Left ventricle myocardium inferior (tissue), 1 donor: ENCODE measurements at places on chromosomes 5 and 9. TPM values are rescaled to one million over a fixed set of nuclear protein-coding genes. Genes with fewer than 3 reads are reported as not detected.

DNA sequence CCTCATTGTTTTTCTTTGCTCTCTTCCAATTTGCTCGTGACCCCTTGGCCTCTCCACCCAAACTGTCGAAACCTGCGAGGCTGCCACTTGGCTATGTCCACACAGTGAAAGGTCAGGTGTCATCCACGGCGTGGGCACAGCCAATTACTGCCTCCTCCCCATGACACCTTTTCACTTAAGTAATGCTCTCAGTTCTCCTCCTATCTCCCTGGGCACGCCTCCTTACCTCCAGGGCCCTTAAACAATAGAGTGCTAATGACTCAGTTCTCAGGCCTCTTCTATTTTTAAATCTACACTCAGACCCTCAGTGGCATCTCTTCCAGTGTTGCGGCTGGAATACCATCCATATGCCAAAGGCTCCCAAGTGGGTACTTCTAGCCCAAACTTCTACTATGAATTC lies 256.8 kb downstream of the ROR2 start:
- no peak for DNase-seq

- peak; percentile 29 for DNase-seq
These were observed 170.5 kb downstream of the ARHGEF28 start for GRCh38 chr5:73796164-73797131.

- DNase-seq = peak; percentile 71
These were observed 626 bp upstream of the FST start for GRCh38 chr5:53479590-53480415.

DNA sequence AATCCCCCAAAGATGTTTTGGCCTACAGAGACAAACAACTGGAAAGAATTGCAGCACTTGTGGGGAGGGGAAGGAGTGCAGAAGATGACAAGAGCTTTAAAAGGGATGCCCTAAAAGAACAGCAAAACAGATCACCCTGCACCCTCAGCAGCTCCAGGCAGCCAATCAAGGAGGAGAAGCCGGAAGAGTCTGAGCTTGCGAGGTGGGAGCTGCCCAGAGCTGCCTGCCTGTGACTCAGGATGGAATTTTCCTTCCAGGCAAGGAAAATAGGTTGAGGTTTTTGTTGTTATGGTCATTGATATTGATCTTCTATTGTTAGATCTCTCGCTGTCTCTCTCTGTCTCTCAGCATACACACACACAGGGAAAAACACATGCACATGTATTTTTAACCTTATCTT lies 70.3 kb upstream of the MAP1B start:
- DNase-seq = no peak

- DNase-seq = no peak
These were observed 79.6 kb downstream of the C7 start for GRCh38 chr5:40988746-40989510.

- no peak for DNase-seq
These were observed 33.1 kb downstream of the RASA1 start for GRCh38 chr5:87300744-87301143.

DNA sequence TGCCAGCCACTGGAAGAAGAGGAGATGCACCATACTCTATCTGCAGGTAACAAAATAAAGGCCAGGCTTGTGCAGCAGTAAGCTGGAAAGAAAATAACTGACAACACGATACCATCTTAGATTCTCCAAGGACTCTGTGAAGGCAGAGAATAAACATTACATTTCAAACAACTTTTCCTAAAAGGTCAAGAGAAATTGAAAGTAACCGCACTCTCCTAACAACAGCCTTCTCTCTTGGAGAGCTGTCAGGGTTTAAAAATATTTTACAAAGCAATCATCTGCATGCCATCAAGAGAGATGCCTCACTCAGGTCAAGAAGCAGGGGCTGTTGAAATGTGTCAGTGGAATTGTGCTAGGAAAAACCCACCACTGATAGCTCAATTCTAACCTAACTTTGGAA lies 13.5 kb upstream of the TTLL11 start:
- DNase-seq = no peak

- peak; percentile 38 for DNase-seq
These were observed 156.0 kb downstream of the MACROH2A1 start for GRCh38 chr5:135242866-135243555.

DNA sequence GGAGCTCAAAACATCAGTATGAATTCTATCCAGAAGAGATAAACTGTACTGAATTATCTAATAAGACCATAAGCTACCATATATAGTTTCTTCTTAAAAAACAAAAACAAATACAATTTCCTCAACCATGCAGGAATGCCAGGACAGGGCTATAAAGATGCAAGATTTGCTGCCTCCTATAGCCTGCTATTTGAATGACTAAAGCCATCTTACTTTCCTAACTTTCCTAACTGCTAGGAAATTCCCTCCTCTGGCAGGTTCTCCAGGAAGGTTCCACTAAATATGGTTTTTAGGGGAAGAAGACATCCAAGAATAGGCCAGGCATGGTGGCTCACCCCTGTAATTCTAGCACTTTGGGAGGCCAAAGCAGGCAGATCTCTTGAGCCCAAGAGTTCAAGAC lies 15.1 kb downstream of the KIF27 start:
- DNase-seq = no peak

GRCh38 chr5:3899093-3899492 lies 303.5 kb downstream of the IRX1 start:
- DNase-seq = no peak

DNA sequence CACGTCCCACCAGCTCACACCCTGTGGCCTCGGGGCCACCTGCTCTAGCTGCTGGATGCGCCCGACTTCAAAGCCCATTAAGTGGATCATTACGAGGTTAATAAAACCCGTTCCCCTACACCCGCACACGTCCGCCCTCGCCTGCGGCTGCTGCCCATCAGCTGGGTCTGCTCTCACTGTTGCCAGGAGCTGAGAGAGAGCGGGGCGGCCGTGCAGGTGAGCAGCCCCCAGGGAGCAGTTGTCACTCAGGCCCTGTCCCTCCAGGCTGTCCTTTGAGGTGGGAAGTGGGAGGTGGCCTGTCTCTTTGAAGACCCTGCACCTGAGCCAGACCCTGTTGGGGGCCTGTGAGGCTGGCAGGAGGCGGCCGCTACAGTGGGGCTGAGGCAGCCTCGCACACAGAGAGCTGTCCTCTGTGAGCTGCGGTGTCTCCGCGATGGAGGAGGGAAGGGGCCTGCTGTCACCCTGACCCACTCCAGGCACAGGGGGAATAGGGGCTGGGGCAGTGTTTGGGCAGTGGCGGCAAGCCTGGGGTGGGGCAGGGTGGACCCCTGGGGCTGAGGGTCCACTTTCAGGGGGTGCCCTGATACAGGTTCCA lies 12.8 kb upstream of the UNC5A start:
- DNase-seq = no peak

GRCh38 chr5:60493372-60493771 lies 206.6 kb downstream of the DEPDC1B start:
- no peak for DNase-seq

DNA sequence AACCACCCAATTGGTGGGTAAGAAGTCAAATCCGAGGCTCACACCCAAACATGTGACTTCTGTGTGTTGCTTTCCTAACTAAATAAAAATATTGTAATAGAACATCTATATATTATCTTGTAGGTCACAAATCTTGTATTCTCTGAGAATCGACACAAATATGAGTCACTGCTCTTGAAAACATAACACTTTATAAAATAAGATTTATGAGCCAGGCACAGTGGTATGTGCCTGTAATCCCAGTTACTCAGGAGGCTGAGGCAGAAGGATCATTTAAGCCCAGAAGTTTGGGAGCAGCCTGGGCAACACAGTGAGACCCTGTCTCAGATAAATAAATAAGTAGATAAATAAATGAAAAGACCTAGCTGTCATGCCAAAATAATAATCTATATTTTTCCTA lies 624.1 kb downstream of the ANXA1 start:
- no peak for DNase-seq

DNA sequence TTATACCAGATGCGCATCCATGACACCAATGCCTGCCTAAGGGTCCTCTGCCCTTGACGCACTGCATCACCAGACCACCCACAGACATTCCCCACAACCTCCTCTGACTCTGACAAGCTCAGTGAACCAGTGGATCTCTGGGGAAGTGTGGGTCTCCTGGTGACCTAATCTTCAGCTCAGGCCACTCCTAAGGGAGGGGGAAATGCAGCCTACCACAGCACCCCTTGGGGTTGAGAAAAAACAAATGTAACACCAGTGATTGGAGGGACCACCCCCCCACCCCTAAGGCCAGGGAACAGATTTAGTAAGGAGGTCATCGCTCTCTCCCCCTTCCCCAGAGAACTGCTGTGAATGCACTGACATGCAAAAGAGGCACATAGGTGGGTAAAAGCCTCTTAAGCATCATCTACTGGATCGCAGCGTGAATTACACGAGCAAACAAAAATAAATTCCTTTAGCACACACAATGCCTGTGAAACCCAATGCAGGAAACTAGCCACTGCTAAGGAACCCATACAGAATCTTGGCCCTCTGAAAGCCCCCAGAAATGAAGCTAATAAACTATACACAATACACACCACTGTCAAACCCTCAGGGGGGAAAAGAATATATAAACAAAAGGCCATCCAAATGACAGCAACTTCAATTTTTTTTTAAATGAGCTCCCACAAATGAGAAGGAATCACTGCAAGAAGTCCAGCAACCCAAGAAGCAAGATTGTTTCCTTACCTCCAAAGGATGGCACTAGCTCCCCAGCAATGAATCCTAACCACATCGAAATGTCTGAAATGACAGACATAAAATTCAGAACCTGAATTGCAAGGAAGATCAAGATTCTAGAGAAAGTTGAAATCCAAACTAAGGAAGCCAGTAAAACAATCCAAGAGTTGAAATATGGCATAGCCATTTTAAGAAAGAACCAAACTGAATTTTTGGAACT lies 513.7 kb upstream of the PTGER4 start:
- DNase-seq = no peak

DNA sequence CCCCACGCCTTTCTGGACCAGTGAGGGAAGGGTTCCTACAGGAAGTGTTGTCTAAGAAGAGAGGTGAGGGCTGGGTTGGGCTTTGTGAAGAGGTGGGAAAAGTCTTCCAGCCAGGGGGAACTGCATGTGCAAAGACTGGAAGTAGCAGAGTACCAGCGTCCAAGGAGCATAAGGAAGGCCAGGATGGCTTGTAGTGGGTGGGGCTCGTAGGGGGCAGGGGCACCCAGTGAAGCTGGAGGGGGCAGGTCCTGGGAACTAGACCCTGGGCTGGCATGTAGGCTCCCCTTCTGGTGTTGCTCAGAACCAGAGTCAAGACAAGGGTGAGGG lies 20.4 kb downstream of the PRRX2 start:
- DNase-seq = no peak

DNA sequence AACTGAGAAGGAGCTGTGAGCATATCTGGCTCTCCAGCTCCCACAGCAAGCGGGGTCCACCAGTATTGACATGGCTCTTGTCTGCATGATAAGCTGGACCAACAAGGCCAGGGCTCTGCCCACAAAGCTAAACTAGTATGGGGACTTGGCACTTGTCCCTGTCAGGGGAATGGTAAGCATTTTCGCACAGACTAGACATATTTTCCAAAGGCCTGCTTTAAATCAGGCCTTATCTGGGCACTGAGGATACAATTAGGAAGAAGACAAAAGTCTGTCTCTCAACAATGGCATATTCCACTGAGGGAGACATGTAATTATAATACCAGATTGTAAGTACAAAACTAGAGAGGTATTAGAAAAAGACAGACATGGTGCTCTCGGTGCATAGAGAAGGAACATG lies 32.1 kb downstream of the CSF2 start:
- DNase-seq = no peak

DNA sequence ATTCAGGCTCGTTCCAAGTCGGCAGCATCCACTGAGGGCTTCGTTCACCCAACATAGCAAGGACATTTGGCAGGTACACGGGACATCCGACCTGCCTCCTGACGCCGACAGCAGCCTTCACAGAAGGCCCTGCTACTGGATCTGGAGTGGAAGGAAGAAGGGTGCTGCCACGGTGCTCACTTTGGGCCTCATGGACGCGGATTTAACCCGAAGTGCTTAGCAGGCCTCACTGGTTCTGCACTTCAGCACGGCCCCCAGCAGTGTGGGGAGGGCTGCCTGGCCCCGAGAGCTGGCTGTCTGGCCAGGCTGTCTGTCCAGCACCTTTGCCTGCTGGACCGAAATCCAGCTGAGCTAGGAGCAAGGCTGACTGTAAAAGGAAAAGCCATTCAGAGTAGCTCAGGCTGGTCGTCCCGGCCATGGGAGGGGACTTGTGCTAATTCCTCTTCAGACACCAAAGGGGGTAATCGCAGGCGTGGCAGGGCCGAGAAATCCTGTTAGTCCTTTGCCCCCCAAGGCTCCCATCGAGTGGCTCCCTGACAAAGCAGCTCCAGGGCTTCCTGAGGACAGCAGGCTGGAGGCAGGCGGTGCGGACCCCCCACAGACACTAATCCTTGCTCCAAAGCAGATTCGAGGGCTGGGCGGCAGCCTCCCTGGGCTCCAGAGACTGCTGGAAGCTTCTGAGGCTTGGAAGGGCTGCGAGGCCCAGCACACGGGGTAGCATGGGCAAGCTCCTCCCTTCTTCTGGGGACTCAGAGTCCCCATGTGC lies 11.1 kb upstream of the RXRA start:
- DNase-seq = peak; percentile 10

DNA sequence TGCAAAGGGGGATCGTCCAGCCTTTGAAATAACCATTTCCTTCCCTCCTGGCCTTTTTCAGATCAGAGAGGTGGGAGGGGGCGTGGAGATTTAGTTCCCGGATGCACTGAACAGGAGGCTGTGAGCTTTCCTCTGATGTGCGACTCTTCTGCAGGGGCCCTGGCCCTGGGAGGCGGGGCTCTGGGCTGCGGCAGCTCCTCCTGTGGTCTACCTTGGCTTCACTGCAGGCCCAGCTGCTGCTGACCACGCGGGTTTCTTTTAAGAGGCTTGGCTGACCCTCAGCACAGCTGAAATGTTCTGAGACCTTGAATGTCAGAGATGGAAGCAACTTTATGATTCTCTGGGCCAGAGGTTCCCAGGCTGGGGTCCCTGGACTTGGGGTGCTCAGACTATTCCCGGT lies 27.0 kb upstream of the COL15A1 start:
- peak; percentile 74 for DNase-seq

DNA sequence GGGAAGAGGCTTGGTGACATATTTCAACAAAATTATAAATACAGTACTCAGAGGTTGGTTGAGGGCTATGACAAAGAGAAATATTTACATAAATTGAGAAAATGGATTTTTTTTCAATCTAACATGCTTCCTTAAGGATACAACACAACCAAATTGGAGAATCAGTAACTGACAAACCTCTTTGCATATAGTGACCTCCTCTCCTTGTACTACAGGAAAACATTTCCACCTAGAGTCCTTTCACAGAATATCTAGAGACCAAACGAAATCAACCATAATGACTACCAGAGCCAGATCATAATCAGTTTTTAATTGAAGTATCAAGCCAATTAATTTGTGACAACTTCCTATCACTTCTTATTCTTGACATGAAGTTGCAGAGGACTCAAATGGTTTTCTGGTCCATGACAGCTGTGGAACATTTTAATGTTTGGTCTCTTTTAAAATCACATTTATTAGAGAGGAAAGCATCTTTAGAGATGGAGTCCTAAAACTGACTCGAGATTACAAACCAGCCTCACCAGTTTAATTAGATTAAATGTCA lies 1636.5 kb upstream of the C9orf72 start:
- DNase-seq = no peak

Gene CTSV
- total RNA-seq = 0.14 TPM

Gene WNK2
- total RNA-seq = 218 TPM

Gene KLHL3
- 26.3 TPM for total RNA-seq

Gene ADGRV1
- not detected for total RNA-seq

Gene SLC36A3
- not detected for total RNA-seq

Gene FCN1
- total RNA-seq = 2.9 TPM

Gene TMEM203
- 47.6 TPM for total RNA-seq

Gene DEPDC1B
- total RNA-seq = 0.30 TPM

Gene SMIM33
- not detected for total RNA-seq

Gene TRMT10B
- 4.5 TPM for total RNA-seq

Gene ZNF454
- 2.6 TPM for total RNA-seq

Gene ANP32B
- total RNA-seq = 49.9 TPM

Gene LHX2
- total RNA-seq = not detected

Gene NAIF1
- total RNA-seq = 7.9 TPM

Gene TLE1
- 8.5 TPM for total RNA-seq

Gene PLAC8L1
- total RNA-seq = 0.49 TPM
